ENCODE measurements at places on chromosomes 4 and X.

- DNase-seq, result peak; percentile 84
Measured at GRCh38 chr4:165461159-165461821, 82.5 kb downstream of the CPE start.

DNA sequence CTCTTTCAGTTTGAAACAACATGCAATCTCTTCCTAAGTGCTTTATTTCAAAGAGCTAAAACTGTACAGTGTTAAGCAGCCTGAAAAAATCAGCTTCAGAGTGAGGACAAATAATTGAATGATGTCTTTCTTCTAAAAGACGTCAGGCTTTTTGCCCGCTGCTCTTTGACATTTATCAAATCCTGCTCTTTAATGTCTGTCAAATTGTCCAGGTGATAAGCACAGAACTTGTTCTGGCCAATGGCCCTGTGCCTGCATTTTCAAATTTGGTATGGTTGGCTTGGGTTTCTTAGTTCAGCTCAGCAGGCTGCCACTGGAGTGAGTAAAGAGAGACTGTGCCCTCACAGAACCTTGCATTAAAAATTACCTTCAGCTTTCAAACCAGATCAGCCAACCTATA lies 712.9 kb upstream of the LCORL start:
- no peak for DNase-seq

- DNase-seq, result no peak
Measured at GRCh38 chrX:115345615-115346014, 56.1 kb downstream of the LUZP4 start.

DNA sequence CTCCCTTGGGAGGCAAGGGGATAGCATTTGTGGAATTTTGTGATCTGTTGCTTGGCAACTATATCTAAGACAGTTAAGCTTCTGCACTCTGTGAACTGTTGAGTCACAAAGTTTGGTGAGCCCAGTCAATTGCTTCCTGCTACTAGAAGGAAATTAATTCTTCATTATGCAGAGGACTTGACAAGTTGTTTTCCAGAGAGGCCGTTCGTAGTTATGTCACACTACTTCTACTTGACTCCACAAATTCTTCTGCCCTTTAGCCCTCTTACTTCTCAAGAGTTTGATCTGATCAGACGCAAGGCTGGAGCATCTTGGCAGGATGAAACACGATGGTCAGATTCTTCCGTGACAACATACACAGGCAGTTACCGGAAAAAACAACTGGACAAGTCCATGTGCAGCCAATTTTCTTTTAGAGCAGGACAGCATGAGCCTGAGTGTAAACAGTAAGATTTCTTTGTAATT lies at the start of gene C4orf51:
TSS of gene C4orf51 (plus strand) at position 156 of the 465 bp plus-strand sequence. CDS start at position 214, 58 bp downstream.
- peak; percentile 42 for DNase-seq
